ENCODE measurements at places on chromosomes 16 and 17. TPM values are rescaled to one million over a fixed set of nuclear protein-coding genes. Genes with fewer than 3 reads are reported as not detected.

DNA sequence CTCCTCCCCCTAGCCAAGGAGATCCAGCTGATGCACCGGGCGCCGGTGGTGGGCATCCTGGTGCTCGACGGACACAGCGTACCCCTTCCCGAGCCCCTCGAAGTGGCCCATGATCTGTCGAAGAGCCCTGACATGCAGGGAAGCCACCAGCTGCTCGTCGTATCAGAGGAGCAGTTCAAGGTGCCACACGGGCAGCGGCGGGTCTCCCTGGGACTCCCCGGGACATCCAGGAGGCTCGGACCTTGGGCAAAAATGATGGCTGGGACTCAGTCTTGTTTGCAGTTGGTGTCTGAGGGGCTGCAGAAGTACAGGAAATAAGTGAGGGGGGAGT lies 15.8 kb upstream of the MYO15B start:
- H3K4me3 ChIP-seq, result no peak overlapping the region
- no peak overlapping the region for H3K27ac ChIP-seq
- H3K36me3 ChIP-seq, result no peaks in the 10 kb centered on the region

- peaks cover 10% of the 10 kb centered on the region for H3K4me1 ChIP-seq
- no peak for DNase-seq
- no peaks in the 10 kb centered on the region for H3K27me3 ChIP-seq
- no peak overlapping the region for H3K4me3 ChIP-seq
- no peak overlapping the region for H3K27ac ChIP-seq
Observed at GRCh38 chr16:10932959-10933710, 9.1 kb downstream of the DEXI start.

- H3K36me3 ChIP-seq, result no peaks in the 10 kb centered on the region
- no peak overlapping the region for H3K4me3 ChIP-seq
- DNase-seq, result no peak
- no peaks in the 10 kb centered on the region for H3K4me1 ChIP-seq
- no peaks in the 10 kb centered on the region for H3K27me3 ChIP-seq
- no peak overlapping the region for H3K27ac ChIP-seq
Observed at GRCh38 chr17:80737106-80738019, 192.7 kb downstream of the RPTOR start.

DNA sequence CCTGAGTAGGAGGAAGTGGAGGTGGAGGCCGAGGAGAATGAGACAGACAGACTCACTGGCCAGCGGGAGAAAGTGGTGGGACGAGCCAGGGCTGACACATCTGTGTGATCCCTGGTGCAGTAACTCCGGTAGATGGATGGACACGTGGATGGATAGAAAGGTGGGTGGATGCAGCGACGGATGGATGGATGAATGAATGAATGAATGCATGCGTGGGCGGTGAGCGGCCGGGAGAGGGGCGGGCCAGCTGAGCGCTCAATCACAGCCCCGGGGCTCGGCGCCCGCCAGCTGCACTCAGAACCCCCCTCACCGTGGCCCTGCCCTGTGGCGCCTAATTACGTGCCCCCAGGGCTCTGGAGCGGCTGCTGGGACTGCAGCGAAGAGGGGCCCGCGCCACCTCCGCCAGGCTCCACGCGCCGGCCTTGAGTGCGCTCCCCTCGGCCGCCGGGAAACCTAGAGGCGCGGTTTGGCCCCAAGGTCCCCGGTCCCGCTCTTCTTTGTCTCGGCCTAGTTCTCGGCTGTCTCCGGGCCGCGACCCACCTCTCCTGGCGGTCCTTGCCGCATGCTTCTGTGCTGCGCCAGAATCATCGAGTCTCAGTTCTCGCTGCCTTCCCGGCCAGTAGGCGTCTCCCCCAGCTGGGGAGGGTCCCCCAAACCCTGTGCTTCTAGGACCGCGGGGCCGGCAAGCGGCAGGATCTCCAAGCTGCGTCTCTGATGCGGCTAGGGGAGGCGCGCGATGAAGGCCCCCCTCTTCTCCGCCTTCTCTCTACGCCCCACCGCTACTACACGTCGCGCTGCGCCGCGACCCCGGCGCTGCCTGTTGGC lies 41.0 kb downstream of the RAI1 start:
- H3K27me3 ChIP-seq, result no peaks in the 10 kb centered on the region
- DNase-seq, result no peak
- H3K4me3 ChIP-seq, result no peak overlapping the region
- no peaks in the 10 kb centered on the region for H3K4me1 ChIP-seq
- no peaks in the 10 kb centered on the region for H3K36me3 ChIP-seq

The UBE2O gene
- total RNA-seq, result 15.4 TPM

GRCh38 chr17:73934696-73935095 lies 268.8 kb upstream of the RPL38 start:
- no peaks in the 10 kb centered on the region for H3K4me1 ChIP-seq
- H3K36me3 ChIP-seq, result no peaks in the 10 kb centered on the region
- no peak overlapping the region for H3K4me3 ChIP-seq

- H3K27ac ChIP-seq, result no peak within 1 kb of the TSS
- peaks cover 32% of the 10 kb centered on the region for H3K27me3 ChIP-seq
- H3K4me1 ChIP-seq, result peaks cover 15% of the 10 kb centered on the region
- H3K4me3 ChIP-seq, result peak within 1 kb of the TSS; percentile 29
- no peaks in the 10 kb centered on the region for H3K36me3 ChIP-seq
- no peak for DNase-seq
Observed at GRCh38 chr16:3045758-3046640, at the start of gene MMP25. MMP25 (plus strand) TSS chr16:3046561; CDS start chr16:3046918, 357 bp downstream.

DNA sequence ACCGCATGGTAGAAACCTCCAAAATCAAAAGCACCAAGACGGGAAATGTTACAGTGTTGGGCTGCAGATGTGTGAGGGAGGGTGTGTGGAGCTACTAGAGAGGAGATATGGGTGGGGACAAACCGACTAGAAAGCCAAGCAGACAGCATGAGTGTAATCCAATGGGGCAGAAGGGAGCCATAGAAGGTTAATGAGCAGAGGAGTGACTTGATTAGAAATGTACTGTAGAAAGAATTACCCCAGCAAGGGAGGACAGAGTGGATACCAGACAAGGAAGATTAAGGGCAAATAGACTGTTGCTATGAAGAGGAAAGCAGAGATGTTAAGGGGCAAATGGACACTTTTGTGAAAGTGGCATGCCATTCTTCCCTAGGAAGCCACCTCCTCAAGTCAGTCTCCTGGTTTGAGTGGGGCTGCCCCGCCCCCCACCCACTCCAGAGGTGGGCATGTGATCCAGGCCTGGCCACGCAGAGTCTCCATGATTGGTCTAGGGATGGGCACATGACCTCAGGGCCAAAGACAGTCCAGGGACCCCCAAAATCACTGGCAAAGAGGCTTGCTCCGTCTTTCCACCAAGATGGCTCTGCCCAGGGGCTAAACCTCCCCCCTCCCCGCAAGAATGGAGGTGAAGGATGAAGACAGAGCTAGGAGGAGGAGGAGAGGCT lies 4.3 kb downstream of the COTL1 start:
- H3K27me3 ChIP-seq, result no peaks in the 10 kb centered on the region
- no peaks in the 10 kb centered on the region for H3K36me3 ChIP-seq
- no peak overlapping the region for H3K27ac ChIP-seq
- no peaks in the 10 kb centered on the region for H3K4me1 ChIP-seq

DNA sequence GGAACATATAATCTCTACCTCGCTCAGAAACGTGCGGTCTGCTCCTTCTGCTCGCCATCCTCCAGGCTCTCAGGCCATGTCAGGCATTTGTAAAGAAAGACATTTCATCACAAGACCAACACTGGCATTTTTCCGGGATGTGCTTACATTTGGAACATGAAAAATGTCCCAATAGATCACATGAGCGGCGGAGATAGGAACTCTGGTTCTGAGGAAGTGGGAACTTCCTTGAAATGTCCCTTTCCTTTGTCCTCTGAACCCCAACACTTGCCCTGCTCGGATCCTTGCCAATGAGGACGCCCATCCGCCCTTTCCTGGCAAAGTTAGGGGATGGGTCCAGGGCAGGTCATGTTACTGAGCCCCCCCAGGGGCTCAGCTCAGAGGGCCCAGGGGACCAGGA lies 130.5 kb downstream of the MAF start:
- no peaks in the 10 kb centered on the region for H3K4me1 ChIP-seq
- H3K4me3 ChIP-seq, result no peak overlapping the region
- no peaks in the 10 kb centered on the region for H3K36me3 ChIP-seq
- H3K27me3 ChIP-seq, result no peaks in the 10 kb centered on the region

- no peak overlapping the region for H3K4me3 ChIP-seq
- DNase-seq, result no peak
- peaks cover 69% of the 10 kb centered on the region for H3K27me3 ChIP-seq
- H3K36me3 ChIP-seq, result no peaks in the 10 kb centered on the region
- peaks cover 8% of the 10 kb centered on the region for H3K4me1 ChIP-seq
Observed at GRCh38 chr17:48625495-48626244, 488 bp downstream of the HOXB9 start.

- H3K27me3 ChIP-seq, result no peaks in the 10 kb centered on the region
- no peak for DNase-seq
- no peak overlapping the region for H3K27ac ChIP-seq
Observed at GRCh38 chr16:27291106-27291505, 22.5 kb upstream of the NSMCE1 start.

The PRR15L gene
- total RNA-seq, result 53.0 TPM

DNA sequence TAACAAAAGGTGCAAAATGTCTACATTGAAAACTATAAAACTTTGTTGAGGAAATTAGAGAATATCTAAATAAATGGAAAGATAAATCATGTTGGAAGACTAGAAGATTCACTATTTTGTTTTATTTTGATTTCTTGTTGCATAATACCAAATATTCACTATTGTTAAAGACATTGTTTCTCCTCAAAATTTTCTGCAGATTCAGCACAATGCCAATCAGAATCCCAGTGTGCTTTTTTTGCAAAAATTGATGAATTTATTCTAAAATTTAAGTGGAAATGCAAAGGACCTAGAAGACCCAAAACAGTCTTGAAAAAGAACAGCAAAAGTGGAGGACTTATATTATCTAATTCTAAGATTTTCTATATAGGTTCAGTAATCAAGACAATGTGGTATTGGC lies 40.4 kb downstream of the TTLL6 start:
- no peaks in the 10 kb centered on the region for H3K27me3 ChIP-seq
- DNase-seq, result no peak
- no peaks in the 10 kb centered on the region for H3K36me3 ChIP-seq

DNA sequence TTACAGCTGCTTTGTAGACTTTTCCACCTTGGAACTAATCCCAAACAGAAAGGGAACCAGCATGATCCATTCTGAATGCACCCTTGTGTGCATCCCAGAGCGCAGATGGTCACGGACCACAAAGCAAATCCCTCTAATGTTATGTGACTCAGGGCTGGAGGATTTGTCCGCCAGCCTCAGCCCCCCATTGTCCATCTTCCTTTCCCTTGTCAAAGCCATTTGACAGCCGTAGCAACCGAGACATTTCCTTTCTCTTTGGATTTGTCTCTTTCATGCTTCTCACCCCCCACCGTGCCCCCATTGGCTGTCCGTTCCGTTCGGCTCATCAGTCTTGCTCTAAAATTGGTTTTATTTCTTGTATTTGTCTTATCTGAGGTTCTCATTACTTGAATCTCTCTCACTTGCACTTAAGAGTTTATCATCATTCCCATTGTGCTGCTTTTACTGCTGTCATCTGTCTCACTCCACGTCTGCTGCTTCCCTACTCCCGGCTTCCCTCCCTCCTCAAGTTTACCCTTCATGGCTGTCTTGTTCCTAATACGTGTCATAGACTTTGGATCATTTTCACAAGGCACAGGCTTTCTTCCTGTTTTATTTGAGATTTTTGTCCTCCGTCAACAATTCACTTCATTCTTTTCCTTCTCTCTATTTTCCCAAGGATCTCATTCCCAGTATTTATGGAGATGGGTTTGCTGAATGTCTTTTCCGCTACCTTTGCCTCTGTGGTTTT lies 163.4 kb upstream of the ERCC4 start:
- no peak overlapping the region for H3K27ac ChIP-seq
- DNase-seq, result no peak
- H3K27me3 ChIP-seq, result no peaks in the 10 kb centered on the region
- H3K4me3 ChIP-seq, result no peak overlapping the region

The SCGB1C2 gene
- total RNA-seq, result not detected

DNA sequence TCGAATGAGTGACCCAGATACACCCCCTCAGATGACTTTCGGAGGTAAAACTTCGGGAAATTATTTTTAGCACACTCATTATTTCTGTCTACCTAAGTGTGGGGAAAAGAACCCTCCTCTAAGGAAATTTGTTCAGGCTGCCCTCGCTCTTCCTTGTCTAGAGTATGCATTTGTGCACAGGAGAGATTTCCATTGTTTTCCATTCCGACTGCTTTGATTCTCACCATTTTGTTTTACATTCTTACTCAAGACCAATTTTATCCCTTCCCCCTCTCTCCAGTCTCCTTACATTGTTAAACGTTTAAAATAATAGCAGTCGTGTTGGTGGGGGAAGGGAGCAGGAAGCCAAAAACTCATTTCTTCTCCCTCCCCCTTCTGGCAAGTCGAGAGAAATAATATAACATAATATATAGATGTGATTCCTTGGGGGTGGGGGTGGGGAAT lies 1.5 kb upstream of the CHD3 start:
- H3K4me1 ChIP-seq, result peaks cover 26% of the 10 kb centered on the region
- no peak overlapping the region for H3K4me3 ChIP-seq
- peak overlapping the region; percentile 97 for H3K27ac ChIP-seq
- no peaks in the 10 kb centered on the region for H3K36me3 ChIP-seq
- H3K27me3 ChIP-seq, result no peaks in the 10 kb centered on the region

The MPP2 gene
- 1.1 TPM for total RNA-seq

The MT1G gene
- 89.4 TPM for total RNA-seq

DNA sequence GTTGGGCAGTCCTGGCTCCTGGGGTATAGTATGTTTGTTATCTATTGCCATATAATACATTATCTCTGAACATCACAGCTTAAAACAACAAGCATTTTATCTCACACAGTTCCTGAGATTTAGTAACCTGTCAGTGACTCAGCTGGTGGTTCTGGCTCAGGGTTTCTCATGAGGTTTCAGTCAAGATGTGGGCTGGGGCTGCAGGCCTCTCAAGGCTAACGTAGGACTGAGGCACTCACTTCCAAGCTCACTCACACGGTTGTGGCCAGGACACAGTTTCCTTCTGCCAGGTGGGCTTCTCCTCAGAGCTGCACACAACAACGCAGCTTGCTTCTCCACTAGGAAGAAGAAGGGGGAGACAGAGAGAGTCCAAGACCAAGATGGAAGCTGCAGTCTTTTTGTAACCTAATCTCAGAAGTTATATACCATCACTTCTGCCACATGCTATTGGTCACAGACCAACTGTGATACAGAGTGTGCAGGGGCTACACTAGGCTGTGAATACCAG lies 10.3 kb upstream of the MED13 start:
- no peaks in the 10 kb centered on the region for H3K27me3 ChIP-seq
- no peaks in the 10 kb centered on the region for H3K36me3 ChIP-seq
- no peak overlapping the region for H3K4me3 ChIP-seq
- H3K4me1 ChIP-seq, result peaks cover 6% of the 10 kb centered on the region
- no peak overlapping the region for H3K27ac ChIP-seq

All from pancreas (tissue), 10 donors.